Right ventricle myocardium inferior (tissue), 1 donor: ENCODE measurements at places on chromosomes 6 and 20.

DNA sequence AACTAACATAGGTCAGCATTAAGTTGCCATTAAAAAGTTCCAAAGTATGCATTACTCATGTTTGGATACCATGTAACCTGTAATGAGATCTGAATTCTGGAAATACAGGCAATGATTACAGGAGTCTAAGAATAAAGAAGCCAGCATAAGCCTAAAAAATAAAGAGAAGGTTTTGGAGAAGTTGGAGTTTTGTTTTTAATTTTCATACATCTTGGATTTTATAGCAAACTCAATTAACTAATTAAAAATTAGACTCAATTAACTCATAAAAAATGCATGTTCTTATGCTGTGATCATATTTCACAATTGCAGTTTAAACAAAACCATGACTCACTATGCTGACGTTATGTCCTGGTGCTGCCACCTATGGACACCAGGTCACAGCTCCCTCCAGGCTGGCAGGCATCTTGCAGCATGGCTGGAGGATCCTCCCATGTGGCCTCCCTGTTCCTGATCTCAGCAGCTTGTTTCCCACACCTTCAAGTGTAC is 648.8 kb upstream of the AGPAT4 start:
- no peak for DNase-seq

DNA sequence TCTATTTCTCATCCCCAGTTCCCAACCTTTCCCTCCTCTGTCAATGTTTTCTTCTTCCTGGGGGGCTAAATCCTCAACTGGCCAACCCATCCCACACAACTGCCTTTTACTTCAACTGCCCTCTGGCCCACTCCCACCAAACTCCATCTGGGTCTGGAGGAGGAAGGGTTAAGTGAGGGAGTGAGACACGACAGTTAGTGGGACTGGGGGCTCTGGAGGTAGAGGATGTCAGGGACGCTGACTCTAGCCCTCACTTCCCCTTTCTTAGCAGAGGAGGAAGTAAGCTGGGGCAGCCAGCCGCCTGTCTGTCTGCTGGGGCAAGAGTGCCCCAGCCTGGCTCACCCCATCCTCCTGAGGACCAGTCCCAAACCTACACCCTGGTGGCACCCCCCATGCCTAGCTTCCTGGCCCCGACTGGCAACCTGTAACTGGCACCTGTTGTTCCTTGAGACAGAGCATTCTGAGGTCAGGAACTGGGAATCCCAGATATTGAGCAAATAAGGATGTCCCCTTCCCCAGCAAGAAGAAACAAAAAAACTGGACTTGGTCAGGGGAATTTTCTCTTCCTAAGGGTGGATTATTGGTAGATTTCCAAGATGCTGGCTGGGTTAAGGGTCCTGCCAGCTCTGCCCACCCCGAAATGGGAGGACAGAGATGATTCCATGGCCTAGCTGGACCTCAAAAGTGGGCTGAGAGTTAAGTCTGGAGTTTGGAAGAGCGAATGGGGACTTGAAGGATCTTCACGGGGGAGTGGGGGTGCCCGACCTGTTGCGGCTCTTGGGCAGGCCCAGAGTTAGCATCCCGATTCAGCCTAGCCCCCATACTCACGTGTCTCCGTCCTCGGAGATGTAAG is 971 bp downstream of the NFKBIE start:
- peak; percentile 88 for DNase-seq

DNA sequence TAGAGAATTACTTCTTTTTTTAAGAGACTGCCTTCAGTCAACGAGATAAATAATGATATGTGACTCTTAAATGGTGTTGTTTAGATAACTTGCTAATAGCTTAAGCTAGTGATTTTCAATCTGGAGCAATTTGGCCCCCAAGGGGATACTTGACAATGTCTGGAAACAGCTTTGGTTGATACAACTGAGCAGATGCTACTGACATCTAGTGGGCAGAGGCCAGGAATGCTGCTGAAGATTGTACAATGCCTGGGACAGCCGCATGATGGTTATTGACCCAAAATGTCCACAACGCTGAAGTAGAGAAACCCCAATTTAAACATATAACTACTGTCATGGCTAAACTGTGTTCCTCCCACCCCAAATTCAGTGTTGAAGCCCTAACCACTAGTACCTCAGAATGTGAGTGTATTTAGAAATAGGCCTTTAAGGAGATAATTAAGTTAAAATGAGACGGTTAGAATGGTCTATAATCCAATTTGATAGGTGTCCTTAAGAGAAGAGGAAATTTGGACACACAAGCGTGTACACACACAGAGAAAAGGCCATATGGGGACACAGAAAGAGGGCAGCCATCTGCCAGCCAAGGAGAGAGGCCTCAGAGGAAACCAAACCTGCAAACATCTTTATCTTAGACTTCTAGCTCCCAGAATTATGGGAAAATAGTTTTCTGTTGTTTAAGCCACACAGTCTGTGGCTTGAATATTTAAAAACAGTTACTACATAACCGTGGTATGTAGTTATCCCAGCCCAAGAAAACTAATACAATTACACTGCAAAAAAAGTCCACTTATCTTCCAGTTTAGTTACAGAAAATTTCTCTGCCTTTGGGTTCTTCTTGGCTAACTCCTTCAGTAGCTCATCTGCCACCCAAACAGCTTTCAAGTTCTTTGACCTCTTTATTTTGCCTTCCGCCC is 22.2 kb downstream of the RWDD2A start:
- no peak for DNase-seq

- no peak for DNase-seq
Measured at GRCh38 chr6:113423956-113424355, 433.2 kb upstream of the MARCKS start.

- no peak for DNase-seq
Measured at GRCh38 chr6:94227741-94228140, 808.4 kb upstream of the EPHA7 start.

GRCh38 chr6:16124198-16125180 is 4.4 kb upstream of the MYLIP start:
- no peak for DNase-seq

- no peak for DNase-seq
Measured at GRCh38 chr6:137081997-137082396, 37.2 kb upstream of the IL20RA start.

DNA sequence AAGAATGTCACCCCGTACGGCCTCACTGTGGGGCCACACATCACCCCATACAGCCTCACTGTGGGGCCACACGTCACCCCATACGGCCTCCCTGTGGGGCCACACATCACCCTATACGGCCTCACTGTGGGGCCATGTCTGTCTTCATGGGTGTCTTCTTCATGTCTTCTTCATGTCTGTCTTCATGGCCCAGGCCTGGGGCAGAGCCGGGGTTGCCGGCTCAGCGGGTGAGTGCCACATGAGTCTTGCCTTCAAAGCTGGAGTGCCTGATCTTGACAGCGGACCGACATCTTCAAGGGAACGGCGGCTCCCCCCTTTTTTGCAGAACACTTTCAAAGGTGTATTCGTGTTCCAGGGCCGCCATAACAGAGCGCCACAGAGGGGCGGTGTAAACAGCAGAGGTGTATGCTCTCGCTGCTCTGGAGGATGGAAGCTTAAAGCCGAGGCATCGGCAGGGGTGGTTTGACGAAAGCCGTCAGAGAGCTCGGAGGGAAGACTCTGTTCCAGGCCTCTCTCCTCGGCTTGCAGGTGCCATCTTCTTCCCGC is 365.0 kb downstream of the TAF4 start:
- peak; percentile 45 for DNase-seq

DNA sequence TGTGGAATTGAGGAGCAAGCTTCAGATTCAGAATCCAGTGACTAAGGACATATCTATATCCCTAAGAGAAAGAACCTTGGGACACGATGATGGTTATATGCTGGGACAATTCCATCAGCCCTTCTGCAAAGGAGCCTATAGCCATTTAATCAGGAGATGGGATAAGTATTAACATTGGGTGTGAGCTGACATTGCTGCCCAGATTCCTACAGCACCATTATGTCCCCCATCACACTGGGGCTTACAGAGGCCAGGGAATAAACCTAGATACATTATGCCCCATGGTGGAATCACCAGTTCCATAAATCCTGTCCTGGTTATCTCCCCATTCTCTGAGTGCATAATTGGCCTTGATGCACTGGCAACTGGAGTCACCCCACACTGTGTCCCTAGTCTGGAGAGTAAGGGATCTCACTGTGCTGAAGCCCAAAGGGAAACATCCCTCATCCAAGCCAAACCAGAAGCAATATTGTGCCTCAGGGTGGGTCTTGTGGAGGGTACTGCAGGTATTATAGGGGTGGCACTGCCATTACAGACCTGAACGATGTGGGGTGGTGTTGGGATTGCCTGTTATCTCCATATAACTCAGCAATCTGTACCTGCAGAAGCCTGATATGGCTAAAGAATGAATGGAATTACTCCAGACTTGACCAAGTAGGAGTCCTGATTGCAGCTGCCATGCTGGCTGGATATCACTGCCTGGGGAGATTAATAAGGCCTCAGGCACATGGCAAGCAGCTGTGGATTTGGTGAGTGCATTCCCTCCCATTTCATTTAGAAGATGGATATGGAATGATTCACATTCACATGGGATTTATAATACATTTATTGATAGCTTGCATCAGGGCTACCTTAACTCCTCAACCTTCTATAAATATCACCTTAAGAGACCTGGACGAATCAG is 5.0 kb downstream of the HLA-A start:
- DNase-seq: no peak

- DNase-seq: no peak
Measured at GRCh38 chr6:52746213-52746612, 17.1 kb downstream of the GSTA2 start.

GRCh38 chr6:163329991-163330390 is 84.5 kb upstream of the QKI start:
- DNase-seq: no peak

GRCh38 chr20:46621492-46621891 is 29.8 kb downstream of the SLC13A3 start:
- DNase-seq: no peak

DNA sequence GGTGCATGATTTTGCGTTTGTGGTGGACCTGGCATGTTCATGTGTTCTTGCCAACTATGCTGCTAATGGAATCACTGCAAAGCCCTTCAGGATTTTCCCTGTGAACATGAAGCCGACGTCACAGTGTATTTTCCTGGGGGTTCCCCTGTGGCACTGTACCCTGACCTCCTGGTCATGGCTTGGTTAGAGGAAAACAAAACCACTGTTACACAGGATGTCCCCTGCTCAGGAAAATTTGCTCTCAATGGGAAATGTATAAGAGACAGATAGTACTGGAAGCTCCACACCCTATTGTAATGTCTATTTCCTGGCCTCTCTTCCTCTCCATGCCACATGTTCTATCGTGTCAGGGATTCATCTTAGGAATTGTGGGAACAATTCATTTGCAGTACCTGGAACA is 19.7 kb downstream of the TSHZ2 start:
- peak; percentile 15 for DNase-seq

GRCh38 chr6:129874837-129875236 is 13.7 kb upstream of the TMEM244 start:
- no peak for DNase-seq

GRCh38 chr6:34476921-34477320 is 11.0 kb downstream of the PACSIN1 start:
- DNase-seq: no peak

GRCh38 chr6:133202610-133203343 is 38.4 kb upstream of the EYA4 start:
- DNase-seq: no peak
